ENCODE measurements at places on chromosomes 4 and X.

- DNase-seq = peak; percentile 92
Observed at GRCh38 chr4:94455081-94455480, 3.3 kb downstream of the PDLIM5 start.

GRCh38 chrX:40748977-40749376, 13.6 kb upstream of the MED14 start:
- DNase-seq = peak; percentile 17

GRCh38 chr4:73676136-73676535, 55.9 kb upstream of the RASSF6 start:
- no peak for DNase-seq

DNA sequence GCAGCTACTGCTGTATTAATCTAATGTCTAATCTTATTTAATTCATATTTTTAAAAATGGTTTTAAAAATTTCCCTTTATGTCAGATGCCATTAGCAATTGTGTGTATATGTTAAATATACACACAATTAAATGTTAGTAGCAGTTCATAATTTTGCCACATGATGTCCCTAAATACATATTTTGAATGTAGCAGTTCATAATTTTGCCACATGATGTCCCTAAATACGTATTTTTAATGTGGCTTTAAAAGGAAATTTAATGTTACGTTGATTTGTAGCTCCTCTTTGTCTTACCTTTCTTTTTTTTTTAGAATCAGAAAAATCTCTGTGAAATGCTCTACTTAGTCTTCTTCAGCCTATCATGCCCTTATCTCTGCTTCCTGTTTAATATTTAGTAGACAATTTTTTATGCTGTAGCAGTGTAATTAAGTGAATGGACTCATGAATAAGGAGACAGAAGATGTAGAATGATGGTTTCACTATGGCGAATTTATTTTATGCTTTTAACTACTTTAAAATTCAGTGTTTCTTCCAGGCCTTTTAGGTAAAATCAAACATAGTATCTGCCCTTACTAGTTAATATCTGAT, 26.1 kb downstream of the RBM46 start:
- peak; percentile 53 for DNase-seq

DNA sequence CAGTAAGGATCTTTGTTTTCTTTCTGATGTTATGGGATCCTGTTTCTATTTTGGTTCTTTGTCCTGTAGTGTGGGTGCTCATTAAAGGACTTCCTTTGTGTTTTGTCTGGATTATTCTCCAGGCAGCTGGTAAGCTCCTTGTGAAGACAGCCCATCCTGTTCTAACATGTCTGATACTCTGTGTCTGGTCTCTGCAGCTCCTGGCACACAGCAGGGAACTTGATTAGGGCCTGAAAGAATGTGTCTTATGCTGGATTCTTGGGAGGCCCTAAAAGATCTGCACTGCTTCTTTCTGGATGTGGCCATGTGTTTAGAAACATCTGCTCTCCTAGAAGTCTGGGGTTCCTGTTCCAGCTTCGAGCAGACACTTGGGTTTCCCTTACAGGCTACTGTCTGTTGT, 38.1 kb upstream of the ATXN3L start:
- peak; percentile 42 for DNase-seq
